ENCODE measurements at places on chromosomes 7 and 10.

DNA sequence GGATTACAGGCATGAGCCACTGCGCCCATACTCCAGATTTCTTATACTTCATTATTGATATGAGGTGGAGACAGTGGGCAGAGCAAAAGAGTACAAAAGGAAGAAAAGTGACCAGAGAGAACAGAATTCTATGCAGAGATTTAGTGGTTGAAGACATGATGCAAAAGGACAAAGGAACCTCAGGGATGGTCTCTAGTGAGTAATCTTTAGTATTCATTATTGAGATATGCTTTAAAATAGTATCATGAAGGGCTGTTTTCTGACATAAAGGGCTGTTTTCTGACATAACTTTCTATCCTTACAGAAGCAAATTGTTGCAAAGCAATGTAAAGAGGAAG, 81.2 kb upstream of the OIT3 start:
- no peak for DNase-seq

DNA sequence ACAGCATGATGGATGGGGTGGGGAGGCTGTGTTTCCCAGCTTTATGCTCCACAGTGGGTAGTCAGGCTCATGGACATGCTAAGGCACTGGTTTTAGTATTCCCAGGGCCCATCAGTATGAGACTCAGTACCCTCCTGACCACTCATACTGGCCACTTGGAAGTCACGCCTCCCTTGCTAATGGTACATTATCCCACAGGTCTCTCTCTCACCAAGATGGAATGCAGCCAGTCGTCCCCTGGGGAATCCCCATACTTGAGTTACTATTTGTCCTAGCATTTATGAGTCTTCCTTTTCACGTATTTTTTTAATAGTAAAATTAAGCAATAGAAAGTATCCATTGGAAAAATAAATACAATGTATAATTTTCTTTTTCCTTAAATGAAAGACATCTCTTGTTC, 80.6 kb upstream of the TBX20 start:
- no peak for DNase-seq

- DNase-seq: no peak
Observed at GRCh38 chr10:65950075-65950474, 975.8 kb upstream of the LRRTM3 start.

DNA sequence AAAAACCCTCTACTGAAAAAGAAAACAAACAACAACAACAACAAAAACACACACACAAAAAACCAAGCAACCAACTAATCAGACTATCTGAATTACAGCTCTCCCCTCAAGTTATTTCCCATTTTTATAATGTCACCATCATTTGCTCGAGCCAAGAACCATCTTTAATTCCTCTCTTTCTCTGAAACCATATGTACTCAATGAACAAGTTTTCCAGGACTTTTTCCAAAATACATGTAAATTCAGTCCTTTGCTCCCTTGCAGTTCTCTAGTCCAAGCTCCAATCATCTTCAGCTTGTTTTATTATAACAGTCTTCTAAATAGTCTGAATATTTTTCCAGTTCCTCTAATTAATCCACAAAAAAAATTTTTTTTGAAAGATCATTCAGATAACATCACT, 506.0 kb downstream of the NXPH1 start:
- no peak for DNase-seq

GRCh38 chr7:107879400-107880035, 11.5 kb upstream of the DLD start:
- no peak for DNase-seq

DNA sequence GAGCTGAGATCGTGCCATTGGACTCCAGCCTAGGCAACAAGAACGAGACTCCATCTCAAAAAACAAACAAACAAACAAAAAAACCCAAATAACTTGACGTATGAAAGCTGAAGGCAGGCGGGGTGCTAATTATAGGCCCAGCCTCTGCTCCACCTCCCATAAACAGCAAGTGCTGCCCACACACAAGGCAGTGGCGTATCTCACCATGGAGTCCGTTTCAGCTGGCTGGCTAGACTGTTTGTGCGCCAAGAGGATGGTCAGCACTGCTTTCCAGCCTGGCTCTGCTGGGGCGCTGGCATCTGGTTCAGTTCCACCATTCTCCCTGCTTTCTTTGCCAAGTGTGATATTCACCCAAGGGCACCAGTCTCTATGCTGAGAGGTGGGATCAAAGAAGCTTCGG, 29.1 kb downstream of the ZC3HC1 start:
- no peak for DNase-seq

DNA sequence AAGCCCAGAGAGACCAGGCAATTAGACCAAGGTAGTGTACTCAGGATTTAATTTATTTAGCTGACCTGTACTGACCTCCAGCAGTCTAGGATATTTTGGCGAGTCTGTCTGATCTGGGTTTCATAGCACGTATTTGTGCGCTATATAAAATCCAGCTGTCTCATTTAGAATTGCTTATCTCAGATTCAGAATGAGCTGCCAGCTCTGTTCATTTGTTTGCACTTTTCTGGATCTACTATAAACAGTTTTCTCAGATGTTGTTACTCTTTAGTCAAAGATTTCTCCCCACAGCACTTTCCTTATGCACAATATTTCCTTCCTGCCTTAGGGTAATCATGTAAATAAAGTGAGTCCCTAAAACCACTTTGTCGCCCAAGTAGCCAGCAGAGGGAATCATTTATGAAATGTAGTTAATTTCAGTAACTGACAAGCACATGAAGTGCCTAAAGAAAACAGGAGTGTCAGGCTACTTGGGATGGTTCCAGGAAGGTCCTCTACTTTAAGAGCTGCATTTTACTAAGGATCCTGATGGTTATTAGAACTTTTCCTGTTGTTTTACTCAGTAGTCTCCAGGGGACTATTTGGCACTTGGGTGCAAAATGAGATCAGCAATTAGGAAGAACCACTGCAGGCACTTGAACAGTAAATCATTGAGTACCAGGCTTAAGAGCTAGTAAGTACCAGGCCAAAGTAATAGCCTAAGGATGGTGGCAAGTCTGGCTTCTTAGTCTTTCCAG, 226.4 kb downstream of the TWIST1 start:
- DNase-seq: no peak

DNA sequence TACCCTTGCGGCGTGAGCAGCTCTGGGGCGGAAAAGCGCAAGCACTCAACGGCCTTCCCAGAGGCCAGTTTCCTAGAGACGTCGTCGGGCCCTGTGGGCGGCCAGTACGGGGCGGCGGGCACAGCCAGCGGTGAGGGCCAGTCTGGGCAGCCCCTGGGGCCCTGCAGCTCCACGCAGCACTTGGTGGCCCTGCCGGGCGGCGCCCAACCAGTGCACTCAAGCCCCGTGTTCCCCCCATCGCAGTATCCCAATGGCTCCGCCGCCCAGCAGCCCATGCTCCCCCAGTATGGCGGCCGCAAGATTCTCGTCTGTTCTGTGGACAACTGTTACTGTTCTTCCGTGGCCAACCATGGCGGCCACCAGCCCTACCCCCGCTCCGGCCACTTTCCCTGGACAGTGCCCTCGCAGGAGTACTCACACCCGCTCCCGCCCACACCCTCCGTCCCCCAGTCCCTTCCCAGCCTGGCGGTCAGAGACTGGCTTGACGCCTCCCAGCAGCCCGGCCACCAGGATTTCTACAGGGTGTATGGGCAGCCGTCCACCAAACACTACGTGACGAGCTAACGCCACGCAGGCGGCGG, 12.6 kb downstream of the TRIM8 start:
- no peak for DNase-seq

DNA sequence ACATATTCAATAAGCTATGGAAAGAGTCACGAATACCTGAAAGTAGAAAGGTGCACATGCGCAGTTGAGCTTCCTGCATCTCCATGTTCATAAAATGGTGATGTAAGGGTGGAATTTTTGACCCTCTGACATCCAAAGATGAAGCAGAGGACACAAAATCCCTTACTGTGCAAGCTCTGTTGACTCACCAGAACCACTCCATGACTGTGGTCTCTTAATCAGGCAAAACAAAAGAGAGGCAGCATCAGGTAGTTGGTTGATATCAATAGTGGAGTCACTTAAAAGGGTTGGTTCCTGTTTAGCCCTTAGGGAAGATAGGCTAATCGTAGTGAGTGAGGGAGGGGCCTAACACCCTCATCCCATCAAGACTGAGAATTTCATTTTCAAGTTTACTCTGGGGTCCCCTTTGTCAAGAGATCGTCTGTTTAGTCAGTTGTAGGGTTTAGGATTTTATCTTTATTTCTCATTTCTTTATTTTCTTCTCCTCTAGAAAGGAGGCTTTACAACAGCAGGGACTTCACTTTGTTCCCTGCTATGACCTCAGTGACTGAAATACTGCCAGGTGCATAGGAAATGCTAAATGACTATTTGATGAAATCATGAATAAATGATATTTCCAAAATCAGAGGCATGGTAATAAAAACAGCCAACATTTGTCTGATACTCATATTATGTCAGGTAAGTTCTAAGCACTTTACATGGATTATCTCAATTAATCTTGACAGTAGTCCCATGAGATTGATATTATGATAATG, 98.1 kb downstream of the CD36 start:
- no peak for DNase-seq

DNA sequence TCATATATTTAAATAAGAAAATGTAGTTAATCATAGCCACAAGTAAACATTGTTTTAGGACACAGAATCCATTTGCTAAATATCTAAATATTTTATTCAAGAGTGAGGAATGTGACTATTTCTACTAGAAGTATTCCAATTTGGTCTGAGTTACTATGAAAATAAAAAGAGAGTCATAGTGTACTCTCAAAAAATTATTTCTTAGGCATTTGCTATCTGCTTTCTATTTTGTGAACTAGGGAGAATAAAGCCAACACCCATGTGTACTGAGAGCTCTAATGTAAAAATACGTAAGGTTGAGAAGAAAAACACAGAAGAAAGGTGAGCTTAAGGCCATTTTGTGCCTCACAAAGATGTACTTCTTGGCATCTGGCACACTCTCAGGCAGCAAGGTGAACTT, 38.3 kb downstream of the PRTFDC1 start:
- no peak for DNase-seq

GRCh38 chr10:80603516-80603915, 65.8 kb downstream of the SH2D4B start:
- DNase-seq: no peak

DNA sequence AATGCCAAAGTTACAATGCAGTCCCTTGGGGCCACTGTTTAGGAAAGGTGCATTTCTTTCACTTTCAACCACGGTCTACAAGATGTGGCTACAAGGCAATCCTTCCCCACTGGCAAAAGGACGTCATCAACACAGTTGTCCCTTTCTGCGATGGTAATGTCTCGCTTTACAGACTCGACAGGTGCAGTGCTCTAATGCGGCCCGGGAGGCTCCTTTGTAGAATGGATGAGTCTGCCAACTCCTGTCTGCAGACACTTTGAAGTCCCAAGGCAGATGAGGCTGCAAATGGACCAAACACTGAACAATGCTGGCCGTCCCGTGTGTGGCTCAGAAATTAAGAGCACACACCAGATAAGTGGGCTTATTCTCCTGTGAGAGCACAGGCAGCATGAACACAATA, 133.7 kb downstream of the PIP4K2A start:
- no peak for DNase-seq

- DNase-seq: peak; percentile 87
Observed at GRCh38 chr10:129963641-129964501, at the start of gene EBF3. EBF3 (minus strand) TSS chr10:129964274; CDS start chr10:129963768, 506 bp downstream.

DNA sequence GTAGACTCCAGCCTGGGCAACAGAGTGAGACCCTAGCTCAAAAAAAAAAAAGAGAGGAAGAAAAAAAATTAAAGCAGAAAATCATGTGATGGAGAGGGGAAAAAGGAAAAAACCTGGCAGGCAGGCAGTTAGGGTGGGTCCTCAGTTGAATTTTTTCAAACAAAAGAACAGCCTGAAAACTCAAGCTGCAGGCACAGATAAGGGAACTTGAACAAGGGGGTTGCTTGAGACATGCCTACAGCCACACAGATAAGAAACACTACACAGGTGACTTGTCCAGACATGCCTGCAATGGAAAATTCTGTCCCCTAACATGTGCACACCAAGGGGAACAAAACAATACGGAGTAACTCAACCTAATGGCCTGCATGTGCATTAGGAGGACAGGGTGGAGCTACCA, 19.2 kb downstream of the VIM start:
- DNase-seq: no peak

GRCh38 chr10:13038391-13038790, 36.9 kb upstream of the CCDC3 start:
- no peak for DNase-seq
